ENCODE measurements at places on chromosomes 3 and 15. TPM values are rescaled to one million over a fixed set of nuclear protein-coding genes. Genes with fewer than 3 reads are reported as not detected.

The MUSTN1 gene
- 1.7 TPM for total RNA-seq

The CYP11A1 gene
- total RNA-seq: not detected

DNA sequence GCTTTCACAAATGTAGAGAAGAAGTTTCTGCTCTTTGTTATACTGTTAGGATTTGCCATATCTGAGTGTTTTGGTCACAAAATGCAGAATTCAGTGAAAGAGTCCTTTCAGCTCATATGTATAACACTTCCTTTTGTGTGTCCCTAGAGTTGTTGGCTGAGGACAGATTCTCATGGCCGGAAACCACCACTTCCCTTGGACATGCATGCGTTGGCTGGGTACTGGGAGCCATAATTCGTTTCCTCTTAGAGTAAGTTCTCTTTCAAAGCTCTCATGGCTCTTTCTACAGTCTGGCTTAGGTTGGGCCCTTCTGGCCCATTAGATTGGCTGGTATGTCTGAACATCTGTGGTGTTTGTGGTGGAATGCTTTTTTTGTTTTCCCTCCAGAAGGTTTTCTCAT, 298.5 kb downstream of the DIPK2A start:
- DNase-seq: no peak

GRCh38 chr15:92751528-92751927, 96.0 kb upstream of the FAM174B start:
- DNase-seq: no peak

DNA sequence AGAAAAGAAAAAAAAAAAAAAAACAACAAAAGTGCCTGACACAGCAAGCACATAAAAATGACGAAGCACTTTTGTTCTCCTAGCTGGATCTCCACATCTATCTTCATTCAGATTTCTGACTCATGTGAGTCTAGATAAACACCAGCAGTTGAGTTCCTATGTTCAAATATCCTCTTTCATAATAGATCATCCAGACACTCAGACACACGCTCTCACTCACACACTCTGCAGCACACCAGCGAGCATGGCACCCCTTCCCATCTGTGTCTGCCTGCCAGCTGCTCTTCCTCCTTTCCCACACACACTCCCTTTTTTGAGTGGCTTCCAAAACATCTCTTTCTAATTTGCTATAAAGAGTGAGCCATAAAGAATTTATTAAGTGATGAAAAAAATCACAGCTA, 19.8 kb upstream of the CELF6 start:
- DNase-seq: no peak

GRCh38 chr3:152623286-152623911, 211.5 kb upstream of the P2RY1 start:
- DNase-seq: no peak

DNA sequence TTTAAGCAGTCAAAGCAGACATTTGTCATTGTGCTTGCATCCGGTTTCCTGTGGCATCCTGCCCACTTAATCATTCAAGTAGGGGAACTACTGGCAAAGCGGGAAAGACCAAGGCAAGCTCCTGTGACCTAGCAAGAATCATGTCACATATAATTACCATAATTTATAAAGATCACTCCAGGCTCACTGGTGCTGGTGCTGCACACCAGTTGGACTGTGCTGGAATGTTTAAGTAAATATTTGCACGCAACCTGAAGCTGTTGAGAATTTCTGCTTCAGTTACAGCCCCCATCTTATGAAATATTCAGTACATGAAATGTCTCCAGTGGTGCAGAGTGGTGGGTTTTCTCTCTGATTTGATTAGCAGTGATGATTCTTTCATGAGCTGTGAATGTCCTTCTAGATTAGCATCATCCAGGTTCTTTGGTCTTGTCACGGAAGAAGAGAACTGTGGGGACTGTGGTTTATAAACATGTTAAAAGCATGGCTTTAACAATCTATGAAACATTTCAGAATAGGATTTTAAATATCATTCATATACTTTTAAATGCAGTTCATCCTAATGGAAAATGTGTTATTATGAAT, 621.3 kb upstream of the EPHA6 start:
- no peak for DNase-seq
